Transverse colon (tissue), 4 donors: ENCODE measurements at places on chromosomes 6 and 20.

DNA sequence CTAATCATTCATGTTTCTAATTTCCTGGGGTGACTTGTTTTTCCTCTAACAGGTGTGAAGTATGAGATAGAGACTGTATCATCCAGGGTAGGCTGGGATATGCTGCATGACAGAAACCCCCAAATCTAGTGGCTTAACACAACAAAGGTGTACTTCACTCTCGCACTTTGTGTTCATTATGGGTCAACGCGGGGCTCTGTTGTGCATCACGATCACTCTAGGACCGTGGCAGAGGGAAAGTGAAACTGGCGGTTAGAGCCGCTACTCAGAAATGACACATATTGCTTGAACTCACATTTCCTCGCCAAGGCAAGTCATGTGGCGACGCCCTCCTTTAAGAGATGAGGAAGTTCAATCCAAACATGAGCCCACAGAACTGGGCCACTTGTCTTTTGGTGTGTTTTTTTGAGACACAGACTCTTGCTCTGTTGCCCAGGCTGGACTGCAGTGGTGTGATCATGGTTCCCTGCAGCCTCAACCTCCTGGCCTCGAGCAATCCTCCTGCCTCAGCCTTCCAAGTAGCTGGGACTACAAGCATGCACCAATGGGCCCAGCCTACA, 41.3 kb downstream of the PCNA start:
- DNase-seq: peak; percentile 83

DNA sequence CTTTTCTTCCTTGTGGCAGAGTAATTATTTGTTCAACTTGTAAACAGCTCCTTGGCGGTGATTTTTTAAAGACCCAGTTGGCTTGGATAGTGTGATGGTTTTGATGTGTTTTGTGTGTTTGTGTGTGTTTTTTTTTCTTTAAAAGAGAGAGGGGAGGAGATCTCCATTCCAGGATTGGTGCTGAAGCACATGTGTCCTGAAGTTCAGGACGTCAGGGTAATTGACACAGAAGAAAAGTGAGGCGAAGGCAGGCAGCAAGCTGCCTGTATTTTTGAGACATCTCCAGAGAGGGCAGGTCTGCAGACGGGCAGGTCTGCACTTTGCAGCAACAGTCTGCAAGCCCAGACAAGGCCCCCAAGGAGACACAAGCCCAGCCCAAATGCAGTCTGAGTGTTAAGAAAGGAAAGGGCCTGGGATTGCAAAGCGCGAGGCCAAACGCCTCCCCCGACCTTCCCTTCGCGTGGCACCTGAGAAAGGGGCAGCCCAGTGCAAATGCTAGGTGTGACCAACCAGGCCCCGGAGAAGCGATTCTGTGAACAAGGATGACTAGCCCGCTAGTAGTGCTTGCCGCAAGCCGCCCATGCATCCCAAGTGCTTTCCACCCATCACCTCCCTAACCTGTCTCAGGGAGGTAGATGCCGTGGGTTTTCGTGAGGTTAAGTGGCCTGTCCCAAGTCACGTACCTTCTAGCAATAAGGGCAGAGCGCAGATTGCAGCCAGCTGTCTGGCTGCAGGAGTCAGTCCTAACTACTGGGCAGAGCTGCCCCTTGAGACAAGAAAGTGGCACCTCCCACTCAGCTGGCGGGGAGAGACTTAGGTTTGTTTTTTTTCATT, 230.5 kb downstream of the ZMYND8 start:
- DNase-seq: no peak

DNA sequence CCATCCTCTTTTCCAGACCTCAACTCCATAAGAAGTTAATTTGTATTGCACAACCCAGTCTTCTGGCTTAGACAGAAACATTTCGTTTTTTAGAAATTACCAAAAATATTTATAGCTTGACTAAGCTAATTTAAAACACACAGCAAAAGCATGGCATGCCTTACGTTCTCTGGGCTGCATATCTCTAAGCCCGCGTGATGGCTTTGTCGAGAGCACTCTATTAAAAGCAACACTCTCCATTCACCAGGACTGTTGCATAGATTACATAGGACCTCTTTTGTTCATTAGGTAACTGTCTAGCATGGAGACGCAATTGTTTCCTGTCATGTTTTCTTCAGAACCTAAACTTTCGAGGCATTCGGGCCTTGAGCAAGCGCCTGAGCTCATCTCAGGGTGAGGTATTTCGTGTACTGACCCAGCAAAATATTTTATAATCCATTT, 104.5 kb downstream of the IBTK start:
- no peak for DNase-seq

DNA sequence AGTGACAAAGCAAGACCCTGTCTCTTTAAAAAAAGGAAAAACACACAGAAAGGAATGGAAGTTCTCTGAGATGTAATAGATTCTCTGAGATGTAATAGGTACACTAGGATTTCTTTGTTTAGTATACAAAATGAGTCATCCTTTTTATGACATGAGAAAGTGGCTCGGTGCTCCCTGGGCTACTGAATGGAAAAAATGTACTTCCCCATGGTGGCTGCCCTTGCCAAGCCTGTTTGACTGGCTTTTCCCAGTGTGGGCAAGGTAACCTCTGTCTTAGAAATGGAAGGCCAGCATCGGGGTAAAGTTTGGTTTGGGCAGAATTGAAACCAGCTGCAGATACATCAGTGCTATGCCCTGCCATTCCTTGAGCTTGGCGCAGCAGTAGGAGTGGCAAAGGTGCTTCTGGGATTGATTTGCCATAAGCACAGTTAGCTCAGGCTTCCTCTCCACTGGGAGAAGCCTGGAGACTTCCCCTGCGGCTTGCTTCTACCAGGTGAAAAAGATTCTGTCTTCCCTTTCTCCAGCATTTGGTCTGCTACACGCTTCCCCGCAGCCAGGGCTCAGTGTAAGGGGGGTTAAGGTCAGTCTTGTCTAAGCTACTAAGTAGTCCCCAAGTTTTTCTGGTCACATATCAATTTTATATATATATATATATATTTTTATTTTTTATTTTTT, 24.5 kb downstream of the ARFGEF2 start:
- peak; percentile 88 for DNase-seq

DNA sequence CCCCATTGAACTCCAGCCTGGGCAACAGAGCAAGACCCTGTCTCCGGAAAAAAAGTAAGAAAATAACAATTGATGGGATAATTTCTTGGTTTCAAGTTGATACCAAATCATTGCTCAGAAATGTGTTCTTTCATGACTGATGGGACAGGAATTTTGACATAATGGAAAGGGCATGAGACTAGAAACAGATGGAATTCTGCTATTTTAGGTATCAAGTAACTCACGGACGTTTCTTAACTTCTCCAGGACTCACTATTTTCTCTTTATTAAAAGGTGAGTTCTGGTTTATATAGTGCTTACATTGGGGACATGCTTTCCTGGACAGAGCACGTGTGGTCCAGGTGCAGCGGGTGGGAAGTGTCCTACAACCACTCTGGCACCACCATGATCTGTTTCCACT, 6.0 kb upstream of the DSP start:
- DNase-seq: no peak

- DNase-seq: peak; percentile 30
Measured at GRCh38 chr20:43448748-43449535, 8.8 kb upstream of the SRSF6 start.

- DNase-seq: no peak
Measured at GRCh38 chr6:1385129-1386037, 4.0 kb upstream of the FOXF2 start.

DNA sequence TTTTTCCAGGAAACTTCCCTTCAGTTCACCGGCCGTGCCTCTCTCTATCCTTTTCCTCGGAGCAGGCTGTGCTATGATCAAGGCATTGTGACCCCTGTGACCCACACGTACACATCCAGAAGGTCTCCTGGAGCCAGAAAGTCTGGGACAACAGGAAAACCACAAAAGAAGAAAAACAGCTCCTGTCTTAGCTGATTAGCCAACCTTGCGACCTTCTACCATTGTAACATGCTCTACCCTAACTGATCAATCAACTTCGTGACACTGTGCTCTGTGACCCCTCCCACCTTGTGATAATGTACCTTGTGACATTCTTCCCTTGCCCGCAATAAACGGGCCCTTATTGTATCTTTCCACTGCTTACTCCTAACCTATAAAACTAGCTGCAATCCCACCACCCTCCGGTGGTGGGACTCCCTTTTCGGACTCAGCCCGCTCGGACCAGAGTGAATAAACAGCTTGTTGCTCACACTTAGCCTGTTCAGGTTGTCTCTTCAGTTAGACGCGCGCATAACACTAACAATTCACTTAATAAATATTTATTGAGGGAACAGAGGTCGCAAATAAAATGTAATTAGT, 24.2 kb downstream of the ZNF311 start:
- DNase-seq: peak; percentile 56
